ENCODE measurements at places on chromosomes 3 and 15. TPM values are rescaled to one million over a fixed set of nuclear protein-coding genes. Genes with fewer than 3 reads are reported as not detected.

The CHRNB4 gene
- total RNA-seq, result 1.3 TPM

The GOLGA6L2 gene
- total RNA-seq, result not detected

The CCDC54 gene
- total RNA-seq, result not detected

The CHAC1 gene
- 55.8 TPM for total RNA-seq

The LYZL4 gene
- not detected for total RNA-seq

DNA sequence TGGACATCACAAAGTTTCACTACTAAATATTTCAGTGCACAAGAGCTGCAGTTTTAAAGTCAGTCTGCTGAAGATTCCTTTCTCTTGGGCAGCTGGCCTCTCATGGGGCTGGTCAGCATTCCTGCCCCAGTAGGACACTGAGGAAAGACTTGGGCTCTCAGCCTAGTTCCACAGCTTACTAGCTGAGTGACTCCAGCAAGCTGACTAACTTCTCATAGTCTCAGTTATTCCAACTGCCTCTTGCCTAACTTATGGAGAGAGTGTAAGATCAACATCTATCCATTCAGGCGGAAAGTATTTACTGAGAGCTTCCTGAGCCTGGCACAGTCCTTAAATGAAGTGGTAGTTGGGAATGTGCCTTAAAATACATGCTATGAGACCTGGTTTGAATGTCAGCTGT, 27.0 kb downstream of the TM4SF4 start:
- no peaks in the 10 kb centered on the region for H3K36me3 ChIP-seq
- no peaks in the 10 kb centered on the region for H3K27me3 ChIP-seq
- no peak for DNase-seq
- no peaks in the 10 kb centered on the region for H3K4me1 ChIP-seq

- H3K4me1 ChIP-seq, result no peaks in the 10 kb centered on the region
- no peaks in the 10 kb centered on the region for H3K27me3 ChIP-seq
- H3K36me3 ChIP-seq, result no peaks in the 10 kb centered on the region
- no peak for DNase-seq
- no peak overlapping the region for H3K27ac ChIP-seq
These were observed 31.8 kb upstream of the HHATL start for GRCh38 chr3:42734263-42734860.

All from Caco-2 (cell line).